Foreskin fibroblast (primary cell): ENCODE measurements at places on chromosomes 5 and 9.

- DNase-seq = no peak
These were observed 161.7 kb upstream of the CDH12 start for GRCh38 chr5:23014825-23015224.

- DNase-seq = no peak
These were observed 33.5 kb upstream of the HSPB3 start for GRCh38 chr5:54421976-54422375.

GRCh38 chr9:77251050-77251449 lies 73.7 kb downstream of the VPS13A start:
- DNase-seq = no peak

DNA sequence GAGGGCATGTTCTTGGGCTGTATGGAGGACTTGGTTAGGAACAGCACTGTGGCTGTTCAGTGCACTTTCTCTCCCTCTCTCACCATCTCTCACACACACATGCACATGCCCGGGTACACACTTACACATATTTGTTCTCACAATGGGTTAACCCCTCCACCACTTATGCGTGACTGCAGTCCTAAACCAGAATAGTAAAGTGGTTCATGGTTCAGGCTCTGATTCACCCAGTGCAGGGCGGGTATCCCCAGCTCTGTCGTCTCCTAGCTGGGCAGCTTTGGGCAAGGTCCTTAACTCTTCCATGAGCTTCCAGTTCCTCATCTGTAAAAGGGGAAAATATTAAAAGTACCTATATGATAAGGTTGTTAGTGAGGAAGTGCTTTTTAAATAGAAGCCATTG lies 45.3 kb upstream of the GALNT10 start:
- DNase-seq = no peak

DNA sequence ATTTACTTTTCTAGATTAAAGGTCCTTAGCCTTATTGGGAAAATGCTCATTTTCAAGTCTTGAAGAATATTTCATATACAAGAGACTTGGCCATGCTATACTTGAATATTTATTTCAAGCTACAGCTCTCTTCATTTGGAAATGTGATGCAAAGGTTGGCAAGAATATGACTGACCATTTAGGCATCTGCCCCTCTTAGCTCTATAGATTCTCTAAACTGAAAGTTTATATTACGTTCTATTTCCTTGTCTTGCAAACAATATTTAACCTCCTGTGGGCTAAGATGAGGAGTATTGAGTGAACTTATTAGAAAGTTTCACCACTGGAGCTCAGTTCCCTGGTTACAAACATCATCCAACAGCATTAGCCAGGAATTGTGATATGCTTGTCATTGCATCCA lies 593.1 kb downstream of the MAT2B start:
- no peak for DNase-seq

DNA sequence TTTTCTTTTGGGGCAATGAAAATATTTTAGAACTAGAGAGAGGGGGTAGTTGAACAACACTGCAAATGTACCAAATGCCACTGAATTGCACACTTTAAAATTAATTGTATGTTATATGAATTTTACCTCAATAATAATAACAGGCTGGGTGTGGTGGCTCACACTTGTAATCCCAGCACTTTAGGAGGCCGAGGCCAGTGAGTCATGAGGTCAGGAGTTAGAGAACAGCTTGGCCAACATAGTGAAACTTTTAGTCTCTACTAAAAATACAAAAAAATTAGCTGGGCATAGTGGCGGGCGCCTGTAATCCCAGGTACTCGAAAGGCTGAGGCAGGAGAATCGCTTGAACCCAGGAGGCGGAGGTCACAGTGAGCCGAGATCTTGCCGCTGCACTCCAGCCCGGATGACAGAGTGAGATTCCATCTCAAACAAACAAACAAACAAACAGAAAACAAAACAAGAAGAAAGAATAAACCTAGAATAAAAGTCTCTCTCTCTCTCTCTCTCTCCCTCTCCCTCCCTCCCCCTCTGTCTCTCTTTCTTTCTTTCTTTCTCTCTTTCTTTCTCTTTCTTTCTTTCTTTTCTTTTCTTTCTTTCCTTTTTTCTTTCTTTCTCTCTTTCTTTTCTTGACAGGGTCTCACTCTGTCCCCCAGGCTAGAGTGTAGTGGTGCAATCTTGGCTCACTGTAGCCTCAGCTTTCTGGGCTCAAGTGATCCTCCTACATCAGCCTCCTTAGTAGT lies 91.1 kb downstream of the BASP1 start:
- peak; percentile 53 for DNase-seq

- DNase-seq = no peak
These were observed 25.3 kb upstream of the ZNF622 start for GRCh38 chr5:16490911-16491310.

GRCh38 chr5:91976451-91976850 lies 593.3 kb upstream of the ARRDC3 start:
- no peak for DNase-seq

DNA sequence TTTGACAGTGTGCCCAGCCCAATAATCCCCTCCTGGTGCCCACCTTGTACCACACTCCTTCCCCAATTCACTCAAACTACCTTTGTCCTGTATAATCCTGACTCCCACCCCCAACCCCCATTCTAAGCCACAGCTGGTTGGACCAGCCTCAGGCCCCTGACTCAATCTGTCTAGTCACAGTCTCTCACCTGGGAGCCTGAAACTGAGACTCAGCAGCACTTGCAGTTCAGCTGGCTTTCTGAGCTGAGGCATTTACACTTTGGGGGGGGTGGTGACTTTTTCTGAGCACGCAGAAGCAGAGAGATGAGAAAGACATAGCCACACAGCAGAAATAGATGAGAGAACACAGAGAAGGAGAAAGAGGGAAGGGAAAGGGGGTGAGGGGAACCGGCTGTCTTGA lies 247.3 kb downstream of the MAN2A1 start:
- no peak for DNase-seq

DNA sequence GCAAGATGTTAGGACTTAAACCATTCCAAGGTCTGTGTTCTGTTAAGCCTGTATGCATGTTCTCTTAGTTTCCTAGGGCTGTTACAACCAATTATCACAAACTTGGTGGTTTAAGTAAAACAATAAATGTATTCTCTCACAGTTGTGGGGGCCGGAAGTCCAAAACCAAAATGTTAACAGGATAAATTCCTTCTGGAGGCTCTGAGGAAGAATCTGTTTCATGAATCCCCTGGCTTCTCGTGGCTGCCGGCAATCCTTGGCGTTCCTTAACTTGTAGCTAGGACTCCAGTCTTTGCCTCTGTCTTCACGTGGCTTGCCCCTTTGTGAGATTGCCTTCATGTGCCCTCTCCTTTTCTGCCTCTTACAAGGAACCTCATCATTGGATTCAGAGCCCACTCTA lies 30.4 kb downstream of the FEM1C start:
- no peak for DNase-seq

DNA sequence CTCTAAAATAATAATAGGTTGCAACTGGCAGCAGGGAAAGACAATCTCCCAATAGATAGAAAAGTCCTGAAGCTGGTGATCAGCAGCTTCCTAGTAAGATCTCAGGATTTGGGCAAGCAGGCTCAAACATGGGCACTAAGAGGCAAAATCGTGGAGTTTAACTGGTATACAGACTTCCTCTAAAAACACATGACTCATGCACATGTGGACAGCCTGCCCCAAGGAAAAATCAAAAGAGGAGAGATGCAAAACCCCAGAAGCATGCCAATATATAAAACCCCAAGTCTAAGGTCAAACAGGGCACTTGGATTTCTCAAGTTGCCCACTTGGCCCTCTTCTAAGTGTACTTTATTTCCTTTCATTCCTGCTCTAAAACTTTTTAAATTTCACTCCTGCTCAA lies 62.8 kb downstream of the CDKN2A start:
- peak; percentile 21 for DNase-seq

DNA sequence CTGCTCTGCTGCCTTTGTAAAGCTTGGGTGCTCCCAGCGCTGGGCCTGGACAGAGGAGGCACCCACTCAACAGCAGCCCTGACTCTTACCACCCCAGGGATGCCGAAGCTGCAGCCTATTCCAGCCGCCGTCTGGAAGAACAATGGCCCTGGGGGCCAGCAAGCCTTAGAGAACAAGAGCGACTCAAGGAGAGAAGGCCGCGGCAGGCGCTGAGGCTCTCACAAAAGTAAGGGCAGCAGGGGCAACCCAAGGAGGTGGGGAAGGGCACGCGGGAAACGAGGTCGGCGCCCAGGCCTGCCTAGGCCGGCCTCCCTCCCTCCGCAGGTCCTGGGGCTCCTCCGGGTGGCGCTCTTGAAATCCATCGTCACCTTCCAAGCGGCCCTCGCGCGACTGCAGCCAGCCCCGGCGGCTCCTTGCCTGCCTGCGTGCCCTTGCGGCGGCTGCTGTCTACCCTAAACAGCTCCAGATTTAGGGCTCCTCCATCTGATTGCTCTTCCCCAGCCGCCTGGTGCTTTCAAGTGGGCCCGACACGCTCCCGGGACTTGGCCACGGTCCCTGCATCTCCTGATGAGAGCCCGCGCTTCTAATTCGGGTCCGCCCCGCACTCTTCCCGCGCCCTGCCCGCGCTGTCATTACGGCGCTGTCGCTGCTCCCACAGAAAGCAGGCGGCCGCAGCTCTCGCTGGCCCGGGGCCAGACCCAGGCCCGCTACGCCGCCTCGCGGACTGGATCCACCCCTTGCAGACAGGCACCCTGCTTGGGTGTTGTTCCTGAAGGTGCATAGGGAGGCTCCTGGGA lies 213.3 kb downstream of the SEMA6A start:
- DNase-seq = peak; percentile 55

DNA sequence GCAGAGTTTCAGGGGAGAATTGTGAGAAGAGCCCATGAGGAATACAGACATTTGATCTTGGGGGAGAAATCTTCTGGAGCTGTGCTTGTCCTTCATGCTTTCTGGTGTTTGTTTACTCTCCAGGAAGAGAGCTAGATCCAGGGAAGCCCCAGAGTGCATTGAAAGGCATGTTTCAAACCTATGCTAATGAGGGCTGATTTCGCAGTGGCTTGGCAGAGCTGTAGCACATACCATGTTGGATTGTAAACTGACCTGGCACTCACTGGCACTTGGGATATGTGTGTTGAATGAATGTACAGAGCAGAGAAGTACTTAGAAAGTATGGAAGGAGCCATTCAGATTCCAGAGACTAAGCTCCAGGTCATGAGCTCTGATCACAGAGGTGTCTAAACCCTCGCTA lies 30.9 kb downstream of the TNFSF8 start:
- peak; percentile 61 for DNase-seq

DNA sequence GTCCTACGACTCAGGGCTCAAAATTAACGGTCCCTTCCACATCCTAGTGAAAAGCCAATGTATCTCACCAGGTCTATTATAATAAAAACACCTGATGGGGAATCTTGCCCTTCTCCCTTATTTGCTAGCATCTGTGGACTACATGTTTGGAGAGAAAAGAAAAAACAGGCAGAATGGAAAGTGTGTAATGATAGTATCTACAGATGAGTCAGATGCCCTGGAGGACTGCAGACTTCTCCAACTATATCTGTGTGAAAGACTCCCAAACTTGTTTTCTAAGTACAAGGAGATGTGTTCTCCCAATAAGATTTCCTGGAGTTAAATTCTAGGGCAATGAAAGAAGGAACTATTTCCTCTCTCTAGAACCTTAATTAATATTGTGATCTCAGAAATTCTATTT lies 66.0 kb downstream of the FOXB2 start:
- DNase-seq = no peak

- DNase-seq = peak; percentile 53
These were observed 517.0 kb downstream of the CCDC171 start for GRCh38 chr9:16069671-16070454.

DNA sequence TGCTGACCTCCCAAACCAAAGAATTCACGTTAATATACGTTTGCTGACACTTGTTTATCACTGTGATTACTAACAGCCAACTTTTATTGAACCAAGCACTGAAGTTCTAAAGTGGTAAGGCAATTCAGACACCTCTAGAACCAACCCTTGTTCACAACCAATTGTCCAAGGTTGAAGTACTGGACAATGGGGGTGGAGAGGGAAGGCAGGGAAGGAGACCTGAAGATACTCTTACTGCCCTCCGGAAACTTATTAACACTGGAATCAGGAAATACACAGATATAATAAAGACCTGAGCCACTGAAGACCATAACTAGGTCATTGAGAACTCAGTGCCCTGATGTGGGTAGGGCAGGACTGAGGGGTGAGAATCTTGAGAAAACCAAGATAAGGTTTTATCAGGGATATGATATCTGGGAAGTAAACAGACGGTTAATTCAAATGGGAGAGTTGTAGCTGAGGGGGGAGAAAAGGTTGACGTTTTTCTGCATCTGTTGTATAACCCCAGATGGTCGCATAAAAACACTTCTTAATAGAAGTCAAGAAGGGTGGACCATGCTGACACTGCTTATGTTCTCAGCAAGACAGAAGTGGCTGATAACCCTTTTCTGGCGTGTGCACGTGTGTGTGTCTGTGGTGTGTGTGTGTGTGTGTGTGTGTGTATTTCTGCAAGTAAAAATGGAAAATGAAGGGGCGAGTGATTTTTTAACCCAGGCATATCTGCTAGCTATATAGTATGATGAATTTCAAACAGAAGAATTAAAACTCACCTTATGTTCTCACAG lies 125.9 kb downstream of the LHFPL2 start:
- DNase-seq = no peak

DNA sequence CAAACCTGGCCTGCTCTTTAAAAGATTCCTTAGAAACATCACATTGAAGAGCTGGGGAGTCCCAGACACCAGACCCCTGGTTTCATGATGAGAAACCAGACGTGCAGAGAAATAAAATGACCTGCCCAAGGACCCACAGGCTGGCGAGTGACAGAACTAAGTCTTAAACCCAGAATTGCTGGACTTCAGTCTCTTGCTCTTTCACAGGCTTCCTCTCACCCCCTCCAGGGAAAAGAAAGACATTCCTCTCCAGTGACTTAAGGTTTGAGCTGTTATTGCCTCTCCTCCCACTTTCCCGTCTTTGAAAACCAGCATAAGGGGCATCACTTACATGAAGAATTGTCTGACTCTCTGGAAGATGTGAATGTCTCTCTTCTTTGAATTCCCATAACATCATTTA lies 535.2 kb downstream of the IRX1 start:
- DNase-seq = no peak

- DNase-seq = no peak
These were observed 471.9 kb upstream of the RGMB start for GRCh38 chr5:98301547-98301946.

DNA sequence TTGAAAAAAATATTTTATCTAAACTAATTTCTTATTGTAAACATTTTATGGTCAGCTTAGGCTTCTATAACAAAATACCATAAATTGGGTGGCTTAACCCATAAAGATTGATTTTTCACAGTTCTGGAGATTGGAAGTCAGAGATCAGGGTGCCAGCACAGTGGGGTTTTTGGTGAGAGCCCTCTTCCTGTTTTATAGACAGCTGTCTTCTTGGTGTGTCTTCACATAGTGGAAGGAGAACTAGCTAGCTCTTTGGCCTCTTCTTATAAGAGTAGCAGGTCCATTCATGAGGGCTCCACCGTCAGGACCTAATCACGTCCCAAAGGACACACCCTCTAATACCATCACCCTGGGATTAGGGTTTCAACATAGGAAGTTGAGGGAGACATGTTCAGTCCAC lies 26.6 kb downstream of the OTULINL start:
- no peak for DNase-seq
